ENCODE measurements at places on chromosomes 2 and 18. TPM values are rescaled to one million over a fixed set of nuclear protein-coding genes. Genes with fewer than 3 reads are reported as not detected.

- DNase-seq: no peak
These were observed 172.0 kb downstream of the AFF3 start for GRCh38 chr2:99970292-99970868.

DNA sequence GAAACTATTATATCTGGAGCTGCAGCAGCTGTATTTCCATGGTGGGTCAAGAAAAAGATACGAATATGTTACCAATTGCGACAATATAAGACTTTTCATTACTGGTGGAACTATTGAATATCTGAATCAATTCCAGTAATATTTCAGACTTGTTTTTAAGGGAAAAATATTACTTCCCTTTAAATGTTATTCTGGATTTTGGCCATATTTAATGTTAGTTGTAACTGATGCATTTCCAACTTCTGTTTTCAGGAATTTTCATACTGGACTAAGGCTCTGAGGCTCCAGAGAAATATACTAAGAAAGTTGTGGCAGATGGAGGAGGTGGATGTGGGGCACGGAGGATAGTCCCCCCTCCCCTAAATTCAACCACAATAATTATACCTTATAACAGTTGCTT lies 555.2 kb upstream of the SETBP1 start:
- DNase-seq: no peak

- DNase-seq: peak; percentile 77
These were observed 125.6 kb downstream of the PLB1 start for GRCh38 chr2:28621172-28622100.

The B4GALT6 gene
- total RNA-seq: 25.4 TPM

The DYNAP gene
- not detected for total RNA-seq

The REG1A gene
- total RNA-seq: 0.24 TPM

The MC5R gene
- total RNA-seq: not detected
